ENCODE measurements at places on chromosomes 3 and 15.

GRCh38 chr3:123110282-123110975 is 43.6 kb downstream of the PDIA5 start:
- DNase-seq: no peak

DNA sequence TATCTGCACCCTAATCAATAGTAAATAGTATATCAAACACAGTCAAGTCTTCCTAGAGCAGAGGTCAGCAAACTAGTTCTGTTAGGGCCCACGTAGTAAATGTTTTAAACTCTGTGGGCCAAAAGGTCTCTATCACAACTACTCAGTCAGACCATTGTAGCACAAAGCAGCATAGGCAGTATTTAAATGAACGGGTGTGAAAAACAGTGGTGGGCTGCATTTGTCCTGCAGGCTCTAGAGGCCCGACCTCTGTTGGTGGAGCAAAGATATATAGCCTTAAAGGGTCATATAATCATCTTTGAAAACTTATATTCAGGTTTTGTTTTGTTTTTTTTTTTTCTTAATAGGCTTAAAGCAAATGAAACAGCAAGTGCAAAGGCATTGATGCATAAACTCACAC is 326.4 kb upstream of the TRIM42 start:
- DNase-seq: no peak

DNA sequence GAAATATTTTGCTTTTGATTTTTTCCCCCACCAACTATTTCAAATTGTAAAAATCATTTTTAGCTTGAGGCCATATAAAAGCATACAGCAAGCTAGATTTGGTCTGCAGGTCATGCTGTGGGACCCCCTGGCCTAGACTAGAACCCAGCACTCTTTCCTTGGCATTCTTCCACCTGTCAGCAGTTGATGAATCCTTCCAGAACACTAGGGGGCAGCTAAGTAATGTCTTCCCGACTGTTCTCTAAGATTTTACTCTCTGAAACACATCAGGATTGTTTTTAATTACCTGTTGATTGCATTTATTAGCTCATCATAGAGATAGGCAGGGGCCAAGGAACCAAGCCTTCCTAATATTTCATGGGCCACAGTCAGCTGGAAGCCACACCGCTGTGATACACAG is 174.5 kb downstream of the CACNA1D start:
- no peak for DNase-seq

GRCh38 chr3:66933233-66933632 is 64.9 kb upstream of the KBTBD8 start:
- no peak for DNase-seq

DNA sequence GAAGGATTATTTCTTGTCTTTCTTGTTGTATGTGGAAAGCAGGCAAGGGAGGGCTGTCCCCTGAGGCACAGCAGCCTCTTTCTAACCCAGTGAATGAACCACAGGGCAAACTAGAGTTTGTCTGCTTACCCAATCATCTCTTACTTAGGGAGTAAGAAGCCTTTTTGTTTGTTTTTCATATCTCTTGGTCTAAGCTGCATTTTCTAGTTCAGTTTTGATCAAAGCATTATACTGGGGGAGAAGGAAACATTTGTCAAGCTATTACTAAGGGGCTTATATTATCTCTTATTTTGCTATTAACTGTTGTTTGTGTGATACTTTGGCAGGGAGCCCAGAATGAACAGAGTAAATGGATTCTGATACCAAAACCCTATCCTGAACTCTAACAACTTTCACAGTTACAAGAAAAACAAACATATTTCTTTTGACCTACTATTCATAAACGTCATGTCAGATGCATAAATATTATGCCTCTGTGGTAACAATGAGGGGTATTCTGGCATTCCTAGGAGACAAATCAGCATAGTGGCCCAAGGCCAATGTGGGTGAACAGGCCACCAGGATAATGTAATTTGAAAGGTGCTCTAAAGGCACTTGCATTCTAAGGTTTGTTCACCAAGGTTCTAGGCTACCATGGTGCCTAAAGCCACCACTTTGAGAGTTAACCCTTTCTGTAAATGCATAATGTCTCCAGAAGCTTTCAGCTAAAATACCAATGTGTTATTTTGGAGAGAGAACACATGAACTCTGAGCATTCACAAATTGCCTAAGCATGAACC is 271.6 kb upstream of the ZPLD1 start:
- no peak for DNase-seq

DNA sequence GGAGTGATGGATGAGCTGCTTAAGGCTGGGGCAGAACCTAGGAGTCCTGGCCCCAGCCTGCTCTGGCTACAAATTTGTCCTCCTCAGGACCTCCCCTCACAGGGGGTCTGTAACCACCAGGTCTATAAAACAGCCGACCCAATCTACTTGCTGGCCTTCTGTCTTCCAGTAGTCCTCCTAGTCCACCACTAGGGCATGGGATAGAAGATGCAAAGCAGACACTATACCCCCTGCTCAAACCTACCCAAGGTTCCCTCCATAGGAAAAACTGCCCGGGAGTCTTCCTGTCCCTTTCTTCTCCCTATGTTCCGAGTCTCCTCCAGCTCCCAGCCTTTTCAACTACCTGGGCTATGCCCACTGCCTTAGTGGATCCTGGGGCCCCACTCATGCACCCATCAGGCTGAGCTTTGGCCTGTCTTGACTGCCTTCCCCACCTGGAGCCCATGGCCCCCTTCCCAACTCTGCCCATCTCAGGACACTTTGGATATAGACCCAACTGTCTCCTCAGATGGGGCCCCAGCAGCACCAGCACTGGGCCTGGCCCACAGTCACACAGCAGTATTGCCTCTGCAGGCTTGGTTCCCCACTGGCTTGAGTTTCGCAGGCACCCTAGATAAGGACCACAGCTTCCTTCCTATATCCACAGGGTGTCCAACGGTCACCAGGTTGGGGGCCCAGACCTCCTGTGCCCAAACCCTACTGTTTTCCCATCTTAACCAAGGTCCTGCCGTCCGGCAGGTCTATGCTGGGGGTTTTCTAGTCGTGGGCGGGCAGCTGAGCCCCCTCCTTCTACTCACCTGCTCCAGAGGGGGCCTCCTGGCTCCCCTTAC is 1.1 kb downstream of the HYAL3 start:
- DNase-seq: no peak

DNA sequence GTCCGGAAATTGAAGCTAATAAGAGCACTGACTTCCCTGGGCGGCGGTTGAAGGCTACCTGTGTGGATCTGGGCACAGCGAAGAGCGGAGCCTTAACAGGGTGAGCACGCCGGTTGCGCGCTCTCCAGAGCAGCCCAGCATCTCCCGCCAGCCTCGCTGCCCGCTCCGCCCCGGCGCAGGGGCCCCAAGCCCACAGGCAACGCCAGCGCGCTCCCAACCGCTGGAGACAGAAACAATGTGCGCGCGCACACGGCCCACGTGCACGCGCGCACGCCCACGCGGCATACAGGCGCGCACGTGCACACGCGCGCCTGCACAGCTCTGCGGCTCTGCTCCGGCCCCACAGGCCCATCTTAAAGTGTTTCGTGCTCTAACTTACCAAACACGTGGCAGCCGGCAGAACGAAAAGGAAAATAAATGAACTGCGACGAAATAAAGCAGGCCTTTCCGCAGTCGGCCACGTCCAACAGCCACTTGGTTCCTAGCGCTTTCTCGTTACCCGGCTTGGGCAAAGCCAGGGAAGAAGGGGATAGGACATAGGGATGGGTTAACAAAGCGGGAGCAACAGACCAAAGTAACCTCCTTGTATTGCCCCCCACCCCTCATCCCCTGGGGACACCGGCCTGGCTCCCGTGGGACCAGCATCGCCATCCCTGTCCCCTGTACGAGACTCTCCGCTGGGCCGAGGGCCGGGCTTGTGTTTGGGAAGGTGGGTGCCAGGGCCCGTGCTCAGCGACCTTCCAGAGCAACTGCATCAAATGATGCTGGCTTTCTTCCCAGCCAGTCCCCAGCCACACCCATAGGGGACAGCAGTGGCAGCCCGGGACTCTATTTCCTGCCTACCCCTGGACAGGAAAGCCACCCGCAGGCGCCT is 203.7 kb downstream of the ABHD5 start:
- no peak for DNase-seq

- DNase-seq: no peak
Observed at GRCh38 chr3:24355806-24356205, 138.8 kb downstream of the THRB start.

- DNase-seq: no peak
Observed at GRCh38 chr15:63987796-63988378, 58.4 kb downstream of the DAPK2 start.

DNA sequence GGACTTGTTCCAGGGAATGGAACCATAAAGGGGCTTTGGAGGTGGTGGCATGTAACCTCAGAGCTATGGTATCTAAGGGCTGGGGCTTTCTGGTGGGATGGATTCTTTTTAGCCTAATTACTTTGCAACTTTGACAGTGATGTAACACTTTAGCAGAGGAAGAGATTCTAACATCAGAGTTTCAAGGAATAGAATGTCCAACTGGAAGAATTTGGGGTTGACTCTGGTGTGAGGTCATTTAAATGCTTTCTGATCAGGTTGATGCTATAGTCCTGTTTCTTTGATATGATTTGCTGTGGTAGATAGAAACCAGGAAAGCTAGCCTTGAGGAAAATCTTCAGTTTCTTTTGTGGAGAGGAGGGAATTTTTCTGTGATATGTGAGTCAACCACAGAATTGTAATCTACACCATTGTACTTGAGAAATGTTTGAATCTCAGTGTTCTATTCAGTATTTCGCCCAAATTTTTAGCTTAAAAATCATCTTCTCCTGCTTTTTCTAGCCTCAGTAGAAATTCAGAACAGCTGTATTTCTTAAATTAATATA is 40.0 kb downstream of the ATP2C1 start:
- no peak for DNase-seq

DNA sequence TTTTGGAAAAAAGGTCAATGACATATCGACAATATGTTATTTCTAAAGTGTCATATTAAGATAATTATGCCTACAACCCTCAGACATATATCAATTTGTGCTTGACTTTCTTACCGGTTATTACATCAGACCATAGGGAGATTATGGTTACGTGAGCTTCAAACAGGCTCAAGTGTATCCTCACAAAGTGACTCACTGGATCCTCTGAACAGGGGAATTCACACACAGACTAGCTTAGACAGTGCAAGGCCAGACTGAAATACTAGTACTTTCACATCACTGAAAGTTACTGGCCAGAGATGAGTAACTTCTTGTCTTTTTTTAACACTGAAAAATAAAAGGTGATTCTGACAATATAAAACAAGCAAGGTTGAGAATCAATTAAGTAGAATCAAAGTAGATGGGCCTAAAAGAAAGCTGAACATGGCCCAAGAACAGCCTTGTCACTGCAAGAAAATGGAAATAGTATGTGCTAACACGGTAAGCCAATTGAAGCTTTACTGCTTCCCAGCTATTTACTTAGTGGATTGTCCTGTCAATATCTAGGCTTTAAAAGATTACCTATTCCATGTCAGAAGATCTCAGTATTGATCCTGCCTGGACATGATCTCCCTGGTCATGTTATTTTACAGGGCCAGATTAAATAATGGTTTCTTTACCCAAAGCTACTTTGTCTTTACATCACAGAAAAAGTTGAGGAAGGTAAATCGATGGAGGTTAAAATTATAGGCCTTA is 848.6 kb downstream of the ROBO1 start:
- DNase-seq: no peak

DNA sequence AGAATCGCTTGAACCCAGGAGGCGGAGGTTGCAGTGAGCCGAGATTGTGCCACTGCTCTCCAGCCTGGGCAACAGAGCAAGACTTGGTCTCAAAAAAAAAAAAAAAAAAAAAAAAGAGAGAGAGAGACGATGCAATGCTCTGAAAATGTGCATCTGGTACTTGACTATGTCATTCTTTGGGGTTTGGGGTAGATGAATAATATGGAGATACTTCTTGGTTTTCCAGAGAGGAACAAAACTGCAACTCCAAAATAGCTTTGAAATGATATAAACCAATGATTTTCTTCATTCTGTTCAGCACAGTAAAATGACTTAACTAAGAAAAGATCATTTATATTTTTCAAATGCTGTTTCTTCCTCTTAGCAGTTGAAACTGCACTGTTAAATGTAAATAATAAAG is 158.9 kb downstream of the ISL2 start:
- no peak for DNase-seq

GRCh38 chr15:67967871-67968431 is 86.2 kb upstream of the PIAS1 start:
- DNase-seq: no peak

GRCh38 chr15:92005154-92005553 is 151.6 kb downstream of the SLCO3A1 start:
- DNase-seq: no peak

DNA sequence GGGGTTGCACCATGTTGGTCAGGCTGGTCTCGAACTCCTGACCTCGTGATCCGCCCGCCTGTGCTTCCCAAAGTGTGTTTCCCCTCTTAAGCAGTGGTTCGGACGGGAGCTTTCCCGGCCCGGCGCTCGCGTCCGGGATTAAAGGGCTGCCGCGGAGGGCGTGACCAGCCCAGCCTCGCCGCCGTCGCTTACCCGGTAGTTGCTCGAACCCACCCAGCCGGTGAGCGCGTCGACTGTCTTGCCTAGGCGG is 513 bp downstream of the CLASP2 start:
- DNase-seq: no peak
